Esophagus muscularis mucosa (tissue), 4 donors: ENCODE measurements at places on chromosomes 5 and 9. TPM values are rescaled to one million over a fixed set of nuclear protein-coding genes. Genes with fewer than 3 reads are reported as not detected.

ARAP3 gene
- total RNA-seq: 9.2 TPM

VPS13A gene
- 47.8 TPM for total RNA-seq

CDH6 gene
- 5.3 TPM for total RNA-seq

ISL1 gene
- total RNA-seq: not detected

PLCXD3 gene
- 1.1 TPM for total RNA-seq

ATP10B gene
- total RNA-seq: 0.58 TPM

TAF1L gene
- total RNA-seq: not detected

SLC25A2 gene
- 0.23 TPM for total RNA-seq

PLAC8L1 gene
- total RNA-seq: not detected

CA9 gene
- total RNA-seq: 2.2 TPM

SPATA6L gene
- total RNA-seq: 0.99 TPM

NR5A1 gene
- total RNA-seq: not detected

GRIA1 gene
- total RNA-seq: 0.63 TPM

- DNase-seq: no peak
Observed at GRCh38 chr9:76987594-76988200, 31.8 kb upstream of the FOXB2 start.

- DNase-seq: no peak
Observed at GRCh38 chr5:154756009-154756867, 1.1 kb downstream of the LARP1 start.

DNA sequence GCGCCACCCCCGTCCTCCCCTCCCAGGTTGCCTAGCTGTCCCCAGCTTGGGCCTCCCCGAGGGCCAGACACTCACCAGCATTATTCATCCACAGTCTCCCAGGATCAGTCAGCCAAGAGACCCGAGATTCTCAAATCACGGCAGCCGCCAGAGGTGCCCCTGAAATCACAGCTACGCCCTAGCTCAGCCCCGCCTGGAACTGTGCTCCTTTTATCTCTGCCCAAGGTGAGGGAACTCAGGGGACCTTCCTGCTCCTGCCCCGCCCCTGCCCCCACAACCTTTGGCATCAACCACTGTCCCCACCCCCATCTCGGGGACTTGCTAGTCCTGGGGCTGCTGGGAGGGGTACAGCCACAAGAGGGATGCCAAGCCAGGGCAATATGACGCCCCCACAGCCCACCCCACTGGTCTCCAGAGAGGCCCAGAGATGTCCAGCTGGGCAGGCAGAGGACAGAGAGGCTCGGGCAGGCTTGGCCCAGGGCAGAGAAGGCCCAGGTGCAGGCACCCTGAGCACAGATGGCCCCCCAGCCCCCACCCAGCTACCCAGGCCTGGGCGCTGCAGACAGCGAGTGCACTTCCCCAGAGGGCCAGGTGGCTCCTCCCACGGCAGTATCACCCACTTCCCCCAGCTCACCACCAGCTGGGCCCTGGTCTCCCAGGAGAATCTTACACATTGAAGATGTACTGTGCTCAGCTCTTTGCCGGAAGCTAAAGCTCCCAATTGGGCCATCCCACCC is at the start of gene FUT7:
Gene FUT7 (minus strand): TSS at position 185 of the 737 bp plus-strand sequence. CDS start 97 bp downstream, at position 88.
- DNase-seq: no peak

GRCh38 chr9:134325813-134326723 is at the start of gene RXRA:
Gene RXRA, plus strand, starts transcription at chr9:134326455. Its CDS starts 177 bp downstream, at chr9:134326632.
- no peak for DNase-seq

DNA sequence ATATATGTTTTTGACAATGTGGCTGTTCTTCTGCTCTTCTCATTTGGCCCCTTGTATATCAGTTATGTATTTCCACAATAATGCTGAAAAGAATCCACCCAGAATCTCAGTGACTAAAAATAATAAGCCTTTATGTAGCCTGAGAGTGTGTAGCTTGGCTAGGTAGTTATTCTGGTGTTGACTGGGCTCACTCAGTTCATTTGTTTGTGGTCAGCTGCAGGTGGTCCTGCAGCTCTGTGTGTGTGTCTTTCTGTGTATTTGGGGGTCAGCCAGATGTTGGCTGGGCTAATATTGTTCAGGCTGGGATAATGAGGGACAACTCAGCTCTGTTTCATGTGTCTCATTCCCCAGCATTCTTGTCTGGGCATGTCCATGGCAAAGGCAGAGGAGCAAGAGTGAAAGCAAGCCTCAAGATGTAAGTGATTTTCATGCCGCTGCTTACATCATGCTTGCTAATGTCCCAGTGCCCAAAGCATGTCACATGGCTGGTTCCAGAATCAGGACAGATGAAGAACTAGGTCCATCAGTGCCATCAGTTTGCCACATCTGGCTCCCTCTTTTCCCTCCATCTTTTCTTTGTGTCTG is 162.8 kb downstream of the KCTD16 start:
- DNase-seq: no peak

DNA sequence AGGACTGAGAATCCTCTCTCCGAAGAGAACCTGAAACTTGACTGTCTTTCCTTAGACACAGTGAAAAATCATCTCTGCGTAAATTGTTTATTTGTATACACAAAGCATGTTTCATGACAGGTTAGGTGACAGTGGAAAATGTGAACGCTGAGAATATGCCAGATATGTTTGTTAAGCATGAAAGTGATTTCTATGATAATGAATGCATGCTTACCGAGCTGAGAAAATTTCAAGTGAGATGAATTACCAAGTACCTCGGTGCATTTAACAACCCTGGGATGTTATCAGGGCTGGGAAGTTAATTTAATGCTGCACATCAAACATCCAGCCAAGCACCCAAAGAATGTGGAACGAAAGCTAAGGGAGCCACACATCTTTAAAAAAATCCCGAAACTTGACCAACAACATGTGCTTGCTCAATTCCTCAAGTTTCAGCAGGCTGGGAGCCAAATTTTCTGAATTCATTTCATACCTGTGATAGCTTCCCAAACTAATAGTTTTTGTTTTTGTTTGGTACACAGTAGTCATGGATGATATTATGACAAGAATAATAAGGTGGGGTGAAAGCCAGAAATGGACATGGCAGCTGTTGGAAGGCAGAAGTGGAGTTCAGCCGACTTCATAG is 336.9 kb downstream of the ARHGEF28 start:
- no peak for DNase-seq

DNA sequence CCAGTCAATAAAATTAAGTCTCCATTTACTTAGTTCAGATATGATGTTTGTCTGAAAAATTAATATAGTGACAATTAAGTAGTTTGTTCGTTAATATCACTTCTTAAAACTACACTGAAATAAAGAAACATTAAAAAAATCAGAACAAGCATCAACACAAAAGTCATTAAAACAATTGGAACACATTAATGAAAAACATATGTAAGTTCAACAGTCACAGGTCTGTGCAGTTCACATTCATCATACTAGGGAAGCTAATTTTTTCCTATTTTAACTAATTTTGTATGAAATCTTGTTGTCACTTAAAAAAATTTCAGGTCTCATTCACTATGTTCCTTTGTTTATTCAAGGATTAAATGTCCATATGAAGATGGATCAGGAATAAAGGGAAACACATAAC is 22.5 kb downstream of the POC5 start:
- DNase-seq: no peak

- DNase-seq: peak; percentile 86
Observed at GRCh38 chr9:89887286-89887685, 282.5 kb downstream of the GADD45G start.

GRCh38 chr5:17852740-17853139 is 218.5 kb downstream of the TAF11L14 start:
- no peak for DNase-seq

- no peak for DNase-seq
Observed at GRCh38 chr9:115799734-115800133, 353.9 kb upstream of the PAPPA start.

DNA sequence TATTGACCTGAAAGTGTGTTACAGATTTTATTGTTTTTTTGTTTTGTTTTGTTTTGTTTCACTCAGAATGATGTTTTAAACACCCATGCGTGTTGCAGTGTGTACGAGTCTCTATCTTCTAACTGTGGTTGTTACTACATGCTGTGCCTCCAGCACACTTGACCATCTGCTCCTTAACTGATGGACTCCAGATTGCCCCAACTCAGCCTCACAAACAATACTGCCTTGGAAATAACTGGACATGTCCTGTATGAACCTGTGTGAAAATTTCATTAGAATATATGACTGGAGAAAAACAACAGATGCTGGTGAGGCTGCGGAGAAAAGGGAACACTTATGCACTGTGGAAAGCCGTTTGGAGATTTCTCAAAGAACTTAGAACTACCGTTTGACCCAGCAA is 68.7 kb upstream of the HAND1 start:
- DNase-seq: no peak

DNA sequence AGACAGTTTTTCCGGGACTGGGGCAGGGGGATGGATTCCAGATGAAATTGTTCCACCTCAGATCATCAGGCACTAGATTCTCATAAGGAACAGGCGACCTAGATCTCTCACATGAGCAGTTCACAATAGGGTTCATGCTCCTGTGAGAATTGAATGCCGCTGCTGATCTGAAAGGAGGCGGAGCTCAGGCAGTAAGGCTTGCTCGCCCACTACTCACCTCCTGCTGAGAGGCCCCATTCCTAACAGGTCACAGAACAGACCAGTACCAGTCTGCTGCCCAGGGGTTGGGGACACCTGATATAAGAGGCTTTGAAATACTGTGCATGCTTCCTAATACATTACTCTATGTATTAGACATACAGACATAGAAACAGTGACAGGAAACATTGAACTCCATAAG is 41.1 kb downstream of the PTPRD start:
- DNase-seq: no peak

- DNase-seq: no peak
Observed at GRCh38 chr5:170849374-170849773, 12.4 kb upstream of the RANBP17 start.

DNA sequence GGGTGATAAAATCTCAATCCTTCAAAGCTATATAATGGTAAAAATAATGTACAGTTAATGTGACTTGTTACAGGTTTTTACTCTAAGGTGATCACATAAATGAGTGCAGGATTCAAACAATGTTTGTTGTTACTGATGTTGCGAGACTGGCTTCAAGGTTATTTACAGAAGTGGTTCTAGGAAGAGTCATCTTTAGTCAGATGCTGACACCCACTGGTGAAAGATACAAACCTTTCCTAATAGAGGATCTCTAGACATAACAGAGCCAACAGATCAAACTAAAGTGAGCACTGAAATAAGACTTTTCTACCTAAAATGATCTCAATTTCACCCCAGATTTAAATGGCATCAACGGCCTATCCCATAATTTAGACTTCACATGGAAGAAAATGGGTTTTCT is 20.2 kb downstream of the ARSB start:
- no peak for DNase-seq

DNA sequence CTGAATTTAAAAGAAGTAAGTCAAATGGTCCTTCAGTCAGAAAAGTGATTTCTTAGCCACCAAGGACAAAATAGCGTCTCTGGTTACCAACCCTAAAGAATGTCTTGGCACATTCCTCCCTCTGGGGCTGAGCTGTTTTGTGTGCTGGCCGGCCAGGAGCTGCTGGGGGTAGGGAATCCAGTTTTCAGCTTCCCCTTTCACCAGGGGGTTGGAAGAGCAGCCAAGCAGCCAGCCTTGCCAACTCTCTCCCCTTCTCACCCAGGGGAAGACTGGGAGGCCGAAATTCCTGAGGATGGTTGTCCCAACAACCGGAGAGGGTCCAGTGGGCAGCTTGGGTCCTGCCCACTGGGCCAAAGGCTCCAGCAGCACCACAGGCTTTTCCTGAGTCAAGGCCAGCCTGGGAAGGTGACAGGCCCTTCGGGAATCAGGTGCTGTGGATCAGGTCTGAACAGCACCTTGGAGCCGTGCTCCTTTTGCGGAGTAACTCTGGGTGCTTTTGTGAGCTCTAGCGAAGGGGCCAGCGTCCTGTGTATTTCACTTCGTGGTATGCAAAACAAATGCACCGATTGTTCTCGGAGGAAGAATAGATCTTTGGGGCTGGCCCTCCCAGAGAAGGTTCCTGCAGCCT is 4.2 kb downstream of the WWC1 start:
- no peak for DNase-seq

- no peak for DNase-seq
Observed at GRCh38 chr5:51394609-51395008, 11.4 kb downstream of the ISL1 start.

DNA sequence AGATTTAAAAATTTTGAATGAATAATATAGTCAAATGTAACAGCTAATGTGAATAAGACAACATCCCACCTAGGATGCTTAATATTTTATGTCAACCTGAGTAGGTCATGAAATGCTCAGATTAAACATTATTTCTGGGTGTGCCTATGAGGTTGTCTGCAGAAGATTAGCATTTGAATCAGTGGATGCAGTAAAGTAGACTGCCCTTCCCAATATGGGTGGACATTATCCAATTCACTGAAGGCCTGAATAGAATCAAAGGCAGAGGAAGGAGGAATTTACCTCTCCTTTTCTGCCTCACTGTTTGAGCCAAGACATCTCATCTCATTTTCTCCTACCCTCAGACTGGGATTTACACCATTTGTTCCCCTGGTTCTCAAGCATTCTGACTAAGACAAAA is 1582.3 kb downstream of the EFNA5 start:
- DNase-seq: no peak

DNA sequence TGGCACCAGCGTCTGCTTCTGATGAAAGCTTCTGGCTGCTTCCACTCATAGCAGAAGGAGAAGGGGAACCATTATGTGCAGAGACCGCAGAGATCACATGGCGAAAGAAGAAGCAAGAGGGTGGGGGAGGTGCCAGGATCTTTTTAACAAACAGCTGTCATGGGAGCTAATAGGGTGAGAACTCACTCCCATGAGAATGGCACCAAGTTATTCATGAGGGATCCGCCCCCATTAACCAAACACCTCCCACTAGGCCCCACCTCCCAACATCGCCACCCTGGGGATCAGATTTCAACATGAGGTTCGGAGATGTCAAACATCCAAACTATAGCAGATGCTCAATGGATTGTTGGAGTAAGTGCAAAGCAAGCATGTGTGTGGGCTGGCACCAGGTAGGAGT is 125.8 kb upstream of the SLIT3 start:
- DNase-seq: no peak

- DNase-seq: no peak
Observed at GRCh38 chr9:131117121-131117761, 8.1 kb upstream of the NUP214 start.

DNA sequence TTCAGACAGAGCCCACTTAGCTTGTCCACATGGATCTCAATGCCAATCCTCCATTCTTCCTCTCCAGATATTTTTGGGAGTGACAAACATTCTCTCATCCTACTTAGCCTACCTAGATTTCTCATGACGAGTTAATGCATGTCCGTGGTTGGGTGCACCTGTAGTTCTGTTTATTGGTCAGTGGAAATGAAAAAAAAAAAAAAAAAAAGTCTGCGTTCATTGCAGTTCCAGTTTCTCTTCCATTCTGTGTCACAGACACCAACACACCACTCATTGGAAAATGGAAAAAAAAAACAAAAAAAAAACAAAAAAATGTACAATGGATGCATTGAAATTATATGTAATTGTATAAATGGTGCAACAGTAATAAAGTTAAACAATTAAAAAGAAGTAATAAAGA is 59.0 kb downstream of the BASP1 start:
- no peak for DNase-seq

DNA sequence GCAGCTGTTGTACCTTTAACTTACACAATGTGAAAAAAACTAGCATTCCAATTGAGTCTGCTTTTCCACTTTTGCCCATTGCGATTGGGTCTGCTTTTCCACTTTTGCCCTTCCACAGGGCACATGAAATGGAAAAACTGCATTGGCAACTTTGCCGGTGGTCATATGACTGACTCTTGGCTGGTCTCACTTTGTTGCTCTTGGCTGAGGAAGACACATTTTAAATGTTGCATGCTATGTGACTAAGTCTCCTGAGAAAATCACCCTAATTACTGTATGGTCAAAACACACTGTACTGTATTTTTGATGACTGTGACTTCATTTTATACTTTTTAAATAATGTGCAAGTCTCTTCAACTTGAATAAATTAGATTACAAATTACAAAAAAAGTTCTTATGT is 1.6 kb upstream of the OXCT1 start:
- no peak for DNase-seq
